ENCODE measurements at places on chromosomes 5 and 9. TPM values are rescaled to one million over a fixed set of nuclear protein-coding genes. Genes with fewer than 3 reads are reported as not detected.

GRCh38 chr9:32703635-32704034 is 68.2 kb upstream of the TAF1L start:
- ATAC-seq = no peak
- no peak overlapping the region for H3K27ac ChIP-seq
- H3K4me1 ChIP-seq = no peaks in the 10 kb centered on the region
- H3K36me3 ChIP-seq = no peaks in the 10 kb centered on the region

- no peak overlapping the region for H3K27ac ChIP-seq
- peaks cover 9% of the 10 kb centered on the region for H3K27me3 ChIP-seq
- H3K36me3 ChIP-seq = no peaks in the 10 kb centered on the region
- ATAC-seq = no peak
- H3K4me1 ChIP-seq = peaks cover under 1% of the 10 kb centered on the region
These were observed 269.6 kb downstream of the PBX3 start for GRCh38 chr9:126016579-126017290.

The LSM11 gene
- total RNA-seq = 8.4 TPM

DNA sequence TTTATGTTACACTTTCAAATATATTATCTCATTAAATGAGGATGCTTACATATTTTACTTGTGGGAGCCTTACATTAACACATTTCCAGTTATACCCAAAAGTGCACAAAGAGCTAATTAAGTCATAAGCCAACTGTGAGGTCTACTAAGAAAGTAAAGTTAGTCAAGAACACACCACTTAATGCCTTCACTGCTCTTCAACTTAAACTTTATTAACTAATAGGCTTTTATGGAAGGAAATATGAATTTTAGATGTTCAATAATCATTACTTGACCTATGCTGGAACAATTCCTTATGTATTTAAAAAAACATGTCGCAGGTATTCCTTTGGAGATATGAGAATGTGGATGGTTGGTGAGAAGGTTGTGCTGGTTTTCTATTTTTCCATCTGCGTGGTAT is 3.4 kb downstream of the ST8SIA4 start:
- H3K4me3 ChIP-seq = peak overlapping the region; percentile 96
- no peak for ATAC-seq
- no peaks in the 10 kb centered on the region for H3K27me3 ChIP-seq
- peaks cover 91% of the 10 kb centered on the region for H3K36me3 ChIP-seq
- H3K4me1 ChIP-seq = peaks cover 38% of the 10 kb centered on the region
- H3K27ac ChIP-seq = peak overlapping the region; percentile 96

- no peak overlapping the region for H3K4me3 ChIP-seq
- H3K36me3 ChIP-seq = no peaks in the 10 kb centered on the region
- ATAC-seq = no peak
- H3K4me1 ChIP-seq = no peaks in the 10 kb centered on the region
- H3K27ac ChIP-seq = no peak overlapping the region
These were observed 147.0 kb downstream of the DCP2 start for GRCh38 chr5:113123618-113124017.

The INSYN2B gene
- total RNA-seq = not detected

GRCh38 chr5:58380655-58381054 is 79.2 kb downstream of the PLK2 start:
- no peak overlapping the region for H3K4me3 ChIP-seq
- H3K27me3 ChIP-seq = peaks cover 12% of the 10 kb centered on the region
- H3K36me3 ChIP-seq = no peaks in the 10 kb centered on the region
- no peak overlapping the region for H3K27ac ChIP-seq

The CARTPT gene
- total RNA-seq = not detected

The LHX3 gene
- 0.16 TPM for total RNA-seq

- peak overlapping the region; percentile 25 for H3K27ac ChIP-seq
- ATAC-seq = no peak
- H3K4me3 ChIP-seq = no peak overlapping the region
- no peaks in the 10 kb centered on the region for H3K27me3 ChIP-seq
- peaks cover 7% of the 10 kb centered on the region for H3K36me3 ChIP-seq
These were observed 3.5 kb downstream of the ARL15 start for GRCh38 chr5:54306893-54307292.

The NR2F1 gene
- total RNA-seq = not detected

The DDX4 gene
- total RNA-seq = not detected

DNA sequence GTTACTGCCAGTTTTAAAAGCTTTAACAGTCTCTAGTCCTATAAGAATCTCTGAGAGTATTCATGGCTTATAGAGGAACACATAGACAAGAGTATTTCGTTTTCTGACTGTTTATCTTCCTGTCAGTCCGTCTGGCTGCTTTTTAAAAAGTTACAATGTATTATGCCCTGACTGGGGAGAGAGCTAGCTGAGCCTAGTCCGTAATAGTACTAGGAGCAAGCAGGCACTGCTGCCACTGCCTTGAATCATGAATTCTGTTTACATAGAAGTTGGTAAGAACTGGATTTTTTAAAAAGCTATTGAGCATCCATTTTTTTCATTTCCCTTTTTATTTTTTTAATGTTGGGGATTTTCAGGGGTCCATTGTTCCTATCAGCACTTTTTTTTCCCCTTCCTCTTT is 26.6 kb downstream of the XPA start:
- H3K27me3 ChIP-seq = no peaks in the 10 kb centered on the region
- no peak for ATAC-seq
- peaks cover 20% of the 10 kb centered on the region for H3K4me1 ChIP-seq
- peaks cover 100% of the 10 kb centered on the region for H3K36me3 ChIP-seq
- no peak overlapping the region for H3K4me3 ChIP-seq

The TAF11L10 gene
- not detected for total RNA-seq

- H3K27me3 ChIP-seq = no peaks in the 10 kb centered on the region
- no peak overlapping the region for H3K4me3 ChIP-seq
- H3K36me3 ChIP-seq = peaks cover 28% of the 10 kb centered on the region
- peaks cover 20% of the 10 kb centered on the region for H3K4me1 ChIP-seq
- no peak overlapping the region for H3K27ac ChIP-seq
These were observed 4.8 kb downstream of the CWC27 start for GRCh38 chr5:64773533-64773932.

The ARID3C gene
- total RNA-seq = 0.17 TPM

GRCh38 chr5:142176255-142176654 is 67.7 kb downstream of the NDFIP1 start:
- H3K27ac ChIP-seq = no peak overlapping the region
- ATAC-seq = no peak

DNA sequence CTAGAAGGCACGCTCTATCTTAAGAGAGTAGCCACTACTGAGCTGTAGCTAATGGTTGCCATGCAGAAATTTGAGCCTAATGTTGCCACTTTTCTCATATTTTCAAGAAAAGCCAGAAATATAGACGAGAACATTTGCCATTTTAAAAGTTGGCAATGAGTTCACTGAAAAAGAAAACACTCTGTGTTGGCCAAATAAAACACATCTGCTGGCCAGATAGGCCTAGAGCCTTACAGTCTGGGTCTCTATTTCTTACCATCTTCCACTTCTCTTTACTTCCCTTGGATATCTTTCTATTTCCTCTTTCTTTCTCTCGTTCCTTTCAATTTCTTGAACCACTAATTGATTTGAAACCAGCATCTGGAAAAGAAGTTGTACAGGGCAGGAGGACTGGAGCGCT is 36.6 kb upstream of the VCAN start:
- no peaks in the 10 kb centered on the region for H3K27me3 ChIP-seq
- no peak overlapping the region for H3K27ac ChIP-seq
- no peak overlapping the region for H3K4me3 ChIP-seq

DNA sequence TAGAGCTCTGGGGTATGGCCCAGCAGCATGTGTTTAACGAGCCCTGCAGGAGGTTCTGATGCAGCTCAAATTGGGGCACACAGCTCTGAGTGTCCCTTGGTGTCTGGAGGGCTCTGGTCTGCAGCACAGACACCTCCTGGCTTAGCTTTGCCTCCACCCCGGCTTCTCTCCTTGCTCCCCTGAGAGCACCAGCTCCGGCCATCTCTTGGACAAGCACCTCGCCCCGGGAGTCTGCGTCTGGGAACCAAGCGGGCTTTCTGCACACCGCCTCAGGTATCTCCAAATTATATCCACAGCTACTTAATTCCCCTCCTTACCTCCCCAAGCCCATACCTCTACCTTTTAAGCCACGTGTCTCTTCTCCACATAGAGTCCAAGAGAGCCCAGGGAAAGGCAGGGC is 83.7 kb upstream of the IRX4 start:
- H3K4me3 ChIP-seq = no peak overlapping the region
- H3K27me3 ChIP-seq = peaks cover 15% of the 10 kb centered on the region
- no peak overlapping the region for H3K27ac ChIP-seq

The PCDHB5 gene
- not detected for total RNA-seq

DNA sequence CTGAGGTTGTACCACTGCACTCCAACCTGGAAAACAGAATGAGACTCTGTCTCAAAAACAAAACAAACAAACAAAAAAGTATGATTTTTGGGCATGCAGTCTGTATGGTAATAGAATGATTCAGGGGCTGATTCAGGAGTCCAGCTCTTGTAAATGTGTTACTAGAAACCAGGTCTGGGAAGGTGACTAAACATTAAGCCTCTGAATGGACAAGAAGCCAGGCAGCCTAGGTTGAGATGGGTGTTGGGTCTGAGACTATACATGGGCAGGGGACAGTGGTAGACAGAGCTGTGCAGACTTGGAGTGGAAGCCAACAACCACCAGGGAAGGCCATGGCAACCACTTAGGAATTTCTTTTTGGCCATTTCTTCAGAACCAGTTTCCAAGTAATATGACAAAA is 64.9 kb upstream of the TLE1 start:
- H3K36me3 ChIP-seq = no peaks in the 10 kb centered on the region
- no peak overlapping the region for H3K27ac ChIP-seq
- H3K4me1 ChIP-seq = no peaks in the 10 kb centered on the region
- no peak overlapping the region for H3K4me3 ChIP-seq
- ATAC-seq = no peak

DNA sequence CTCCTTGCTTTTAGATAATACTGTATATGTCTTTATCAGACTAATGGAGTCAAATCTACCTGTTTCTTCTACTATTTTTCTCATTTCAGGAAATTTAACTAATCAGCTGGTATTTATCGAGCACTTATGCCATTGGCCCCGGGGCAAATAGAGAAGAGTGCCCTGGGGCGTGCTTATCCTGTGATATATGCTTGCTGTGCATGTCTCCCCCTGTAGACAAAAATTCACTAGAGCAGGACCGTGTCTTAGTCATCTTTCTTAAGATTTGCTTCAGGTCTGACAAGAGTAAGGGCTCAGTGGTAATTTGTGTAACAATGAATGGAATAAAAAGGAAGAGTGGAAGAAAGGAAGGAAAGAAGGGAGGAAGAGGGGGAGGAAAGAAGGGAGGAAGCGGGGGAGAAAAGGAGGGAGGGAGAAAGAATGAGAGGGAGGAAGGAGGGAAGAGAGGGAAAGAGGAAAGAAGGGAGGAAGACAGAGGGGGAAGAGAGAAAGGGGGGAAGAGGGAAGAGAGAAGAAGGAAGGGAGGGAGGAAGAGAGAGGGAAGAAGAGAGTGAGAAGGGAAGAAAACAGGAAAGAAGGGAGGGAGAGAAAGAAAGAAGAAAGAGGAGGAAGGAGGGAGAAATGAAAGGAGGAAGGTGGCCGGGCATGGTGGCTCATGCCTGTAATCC is 295.7 kb upstream of the PANK3 start:
- ATAC-seq = no peak
- no peaks in the 10 kb centered on the region for H3K36me3 ChIP-seq
- no peak overlapping the region for H3K27ac ChIP-seq
- H3K4me3 ChIP-seq = no peak overlapping the region
- peaks cover 33% of the 10 kb centered on the region for H3K27me3 ChIP-seq

DNA sequence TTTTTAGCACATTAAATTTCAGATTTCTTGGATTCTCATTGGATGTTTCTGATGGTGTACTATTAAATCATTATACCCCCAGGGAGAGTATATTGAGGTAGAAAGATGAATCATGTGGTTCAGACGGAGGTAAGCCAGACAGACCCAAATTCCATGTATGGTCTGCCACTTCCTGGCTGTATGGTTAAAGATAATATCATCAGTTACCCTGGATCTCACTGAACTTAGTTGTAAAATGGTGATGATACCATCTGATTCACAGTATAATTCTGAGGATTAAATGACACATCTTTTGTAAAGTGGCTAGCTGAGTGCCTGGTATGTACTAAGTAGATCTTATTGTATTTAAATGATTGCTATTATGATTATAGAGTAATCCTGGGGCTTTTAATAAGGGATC is 9.3 kb downstream of the SLC27A6 start:
- no peak overlapping the region for H3K27ac ChIP-seq
- peaks cover 24% of the 10 kb centered on the region for H3K27me3 ChIP-seq
- no peaks in the 10 kb centered on the region for H3K4me1 ChIP-seq
- H3K36me3 ChIP-seq = no peaks in the 10 kb centered on the region
- no peak overlapping the region for H3K4me3 ChIP-seq
- peak; percentile 24 for ATAC-seq

The GLDC gene
- total RNA-seq = 17.2 TPM

The FAM219A gene
- 12.9 TPM for total RNA-seq

DNA sequence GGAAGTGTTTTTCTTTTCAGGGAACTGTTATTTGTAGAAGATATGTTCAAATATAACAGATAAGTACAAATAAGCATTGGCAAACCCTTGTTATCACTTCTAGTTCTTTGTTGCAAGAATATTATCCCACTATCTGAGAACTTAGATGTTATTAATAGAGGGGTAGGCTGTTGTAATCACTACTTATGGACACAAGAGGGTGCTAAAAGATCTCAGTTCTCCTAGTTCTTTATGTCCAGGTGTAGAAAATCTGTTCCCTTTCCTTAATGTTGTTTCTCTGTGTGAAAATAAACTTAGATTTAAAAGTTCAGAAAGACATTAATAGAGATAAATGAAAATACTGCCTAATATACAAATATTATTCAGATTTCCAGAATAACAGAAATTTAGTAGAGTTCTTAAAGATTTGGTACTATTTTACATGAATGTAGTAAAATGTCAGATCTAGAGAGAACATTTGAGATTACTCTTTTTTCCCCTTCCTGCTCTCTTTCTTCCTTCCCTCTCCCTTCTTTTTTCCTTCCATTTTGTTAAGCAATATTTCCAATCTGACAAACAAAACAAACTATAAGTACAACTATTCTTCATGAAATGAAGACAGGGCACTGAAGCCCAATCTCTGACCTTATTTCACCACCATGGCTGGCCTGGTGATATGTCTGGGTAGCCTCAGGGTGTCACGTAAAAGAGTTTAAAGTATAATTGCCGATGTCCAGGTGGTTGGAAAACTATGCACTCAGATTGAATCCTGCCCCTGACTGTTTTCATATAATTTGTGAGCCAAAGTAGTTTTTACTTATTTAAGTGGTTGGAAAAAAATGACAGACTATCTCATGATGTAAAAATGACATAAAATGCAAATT is 43.6 kb upstream of the C5orf46 start:
- no peak for ATAC-seq
- no peak overlapping the region for H3K27ac ChIP-seq
- H3K27me3 ChIP-seq = peaks cover 9% of the 10 kb centered on the region
- H3K36me3 ChIP-seq = no peaks in the 10 kb centered on the region
- H3K4me1 ChIP-seq = no peaks in the 10 kb centered on the region

The MTMR12 gene
- 28.4 TPM for total RNA-seq

GRCh38 chr5:62333250-62333794 is 27.3 kb downstream of the KIF2A start:
- H3K4me1 ChIP-seq = peaks cover 47% of the 10 kb centered on the region
- no peak for ATAC-seq
- peaks cover 88% of the 10 kb centered on the region for H3K36me3 ChIP-seq
- H3K27ac ChIP-seq = peak overlapping the region; percentile 89
- H3K4me3 ChIP-seq = no peak overlapping the region

Measured in activated T-helper 17 cell treated with anti-CD3 and anti-CD28 coated beads, Interleukin-2, amount 50 U/mL, for 72 hours (primary cell).